ENCODE measurements at places on chromosomes 3 and 15.

- DNase-seq = no peak
Observed at GRCh38 chr3:40310705-40311104, 1.2 kb downstream of the EIF1B start.

DNA sequence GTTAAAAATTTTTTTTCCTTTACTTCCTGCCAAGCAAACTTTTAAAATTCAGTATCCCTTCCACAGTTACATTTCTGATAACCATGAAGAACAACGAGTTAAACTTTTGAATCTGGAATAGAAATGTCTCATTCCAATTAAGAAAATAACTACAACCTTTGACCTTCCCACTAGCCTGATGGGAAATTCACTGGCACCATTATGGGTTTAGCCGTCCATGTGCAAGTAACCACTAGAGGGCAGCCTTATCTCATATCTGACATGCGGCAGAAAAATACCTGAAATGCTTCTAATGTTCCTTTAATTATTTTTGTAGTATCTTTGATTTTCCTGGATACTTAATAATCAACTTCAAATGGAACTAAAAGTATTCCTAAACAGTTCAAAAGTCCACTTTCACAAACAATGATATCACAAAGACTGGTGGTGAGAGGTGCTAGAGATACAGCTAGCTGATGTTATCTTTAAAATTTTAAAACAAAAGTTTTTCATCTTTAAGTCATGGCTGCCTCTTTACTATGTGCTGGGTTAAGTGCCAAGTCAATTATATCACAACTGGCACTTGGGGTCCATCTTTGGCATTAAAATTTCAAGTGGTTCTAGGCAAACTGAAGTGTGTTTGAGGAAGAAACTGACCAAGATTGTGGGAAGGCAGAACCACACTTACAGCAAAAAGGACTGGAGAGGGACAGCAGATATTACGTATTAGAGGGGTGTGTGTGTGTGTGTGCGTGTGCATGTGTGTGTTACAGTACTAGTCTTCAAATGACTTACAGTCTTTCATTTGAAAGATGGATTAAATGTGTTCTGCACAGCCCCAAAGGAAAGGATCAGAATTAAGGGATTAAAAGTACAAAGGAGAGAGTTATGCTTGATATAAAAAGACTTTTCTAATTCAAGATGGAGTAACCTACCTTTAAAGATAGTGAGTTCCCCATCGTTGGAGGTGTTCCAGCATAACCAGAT, 107.1 kb upstream of the ICE2 start:
- peak; percentile 13 for DNase-seq

GRCh38 chr15:82060817-82061216, 15.0 kb upstream of the MEX3B start:
- DNase-seq = no peak

DNA sequence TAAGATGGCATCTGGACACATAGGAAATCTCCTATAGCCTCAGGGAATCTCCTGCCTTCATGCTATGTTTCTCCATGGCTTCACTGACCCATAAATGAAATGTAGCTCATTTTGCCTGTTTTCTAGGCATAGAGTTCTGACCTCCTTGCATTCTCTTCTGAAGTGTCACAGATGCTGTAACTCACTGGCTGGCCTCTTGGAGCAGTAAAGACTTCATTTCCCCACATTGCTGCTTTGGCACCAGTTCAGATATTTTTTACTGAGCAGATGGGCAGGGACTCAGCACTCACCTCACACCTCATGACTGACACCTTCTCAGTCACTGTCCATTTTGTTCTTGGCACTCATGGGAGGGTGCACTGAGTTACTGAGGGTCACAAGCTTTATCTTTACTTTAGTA, 286.7 kb upstream of the TGFBR2 start:
- DNase-seq = no peak

DNA sequence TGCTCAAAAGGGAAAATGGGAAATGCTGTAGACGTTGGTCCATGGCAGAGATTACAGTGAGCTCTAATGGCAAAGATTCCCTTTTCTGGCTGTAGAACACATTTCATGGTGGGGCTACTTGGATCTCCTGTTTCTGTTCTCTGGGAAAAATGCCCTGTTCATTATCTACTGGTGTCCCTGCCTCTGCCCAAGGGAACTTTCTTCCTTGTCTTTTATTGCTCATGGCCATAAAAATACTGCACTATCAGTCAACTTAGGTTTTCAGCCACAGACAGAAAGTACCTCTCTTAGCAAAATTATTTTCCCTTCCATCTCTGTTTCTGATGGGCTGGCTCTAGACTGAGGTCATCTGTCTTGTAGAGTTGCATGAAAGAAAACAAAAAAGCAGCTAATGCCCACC, 98.9 kb downstream of the PDCD6IP start:
- DNase-seq = no peak

- no peak for DNase-seq
Observed at GRCh38 chr15:72786676-72787345, 3.3 kb upstream of the ADPGK start.

DNA sequence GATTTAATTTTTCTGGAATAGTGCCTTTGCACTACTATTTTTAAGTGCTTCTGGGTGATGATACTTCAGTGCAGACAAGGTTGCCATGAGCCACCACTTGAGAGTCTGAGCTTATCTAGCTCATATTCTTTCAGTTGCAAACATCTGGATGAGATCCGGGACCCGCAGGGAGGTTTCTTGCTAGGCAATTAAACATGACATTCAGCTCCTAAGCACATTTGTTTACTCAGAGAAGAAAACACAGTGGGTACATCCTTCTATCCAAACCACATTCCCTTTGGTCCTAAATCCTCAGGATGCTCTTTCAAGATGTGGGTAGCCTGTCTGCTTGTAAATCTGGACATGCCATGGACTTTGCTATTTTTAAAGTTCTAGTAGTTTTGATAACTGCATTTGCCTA, 12.0 kb downstream of the PLSCR1 start:
- no peak for DNase-seq

GRCh38 chr3:138781012-138781470, 53.7 kb downstream of the PIK3CB start:
- no peak for DNase-seq

DNA sequence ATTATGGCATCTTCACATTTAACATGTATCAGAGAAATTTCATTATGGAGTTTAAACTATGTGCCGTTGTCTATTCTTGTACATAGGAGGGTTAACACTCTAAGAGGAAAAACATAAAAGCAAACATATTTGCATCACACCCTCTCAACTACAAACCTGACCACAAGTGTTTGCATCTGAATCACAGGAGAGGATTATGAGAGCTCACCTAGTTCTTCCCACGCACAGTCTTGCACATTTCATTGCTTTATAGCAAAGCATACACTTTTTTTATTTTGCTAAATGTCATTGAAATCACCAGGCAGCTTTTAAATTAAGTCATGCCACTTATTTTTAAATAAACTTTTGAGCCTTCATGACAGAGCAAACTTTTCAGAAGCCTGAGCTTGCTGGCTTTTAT, 12.5 kb downstream of the TRAT1 start:
- DNase-seq = no peak

GRCh38 chr3:98843266-98843959, 58.1 kb downstream of the DCBLD2 start:
- DNase-seq = no peak

GRCh38 chr15:36959746-36960145, 140.6 kb downstream of the MEIS2 start:
- no peak for DNase-seq

- no peak for DNase-seq
Observed at GRCh38 chr15:77535845-77536244, 96.9 kb downstream of the LINGO1 start.

DNA sequence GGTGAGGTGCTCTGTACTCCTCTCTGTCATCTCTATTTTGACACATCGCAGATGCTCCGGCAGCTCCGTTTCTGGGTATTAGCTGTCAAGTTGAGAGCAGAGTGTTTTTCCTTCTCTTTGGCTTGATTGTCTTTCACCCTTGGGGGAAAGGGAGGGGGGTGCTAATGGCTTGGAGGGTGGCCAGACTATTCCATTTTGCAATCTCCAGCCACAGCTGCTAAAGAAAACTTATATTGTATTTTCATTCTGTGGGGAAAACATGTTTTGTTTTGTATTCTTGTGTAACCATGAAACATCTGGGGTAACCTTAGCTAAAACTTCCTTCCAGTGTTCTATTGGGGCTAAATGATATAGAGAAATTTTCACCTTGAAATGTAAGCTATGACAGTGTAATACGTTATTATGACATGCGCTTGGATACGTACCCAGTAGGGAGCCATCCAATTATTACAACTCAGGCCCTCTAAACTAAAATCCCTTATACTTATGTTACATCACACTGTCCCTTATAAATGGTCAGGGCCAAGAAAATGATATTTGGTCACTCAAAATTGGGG, 14.0 kb upstream of the LARP6 start:
- DNase-seq = no peak

- no peak for DNase-seq
Observed at GRCh38 chr3:163175970-163176369, 1679.4 kb downstream of the OTOL1 start.

DNA sequence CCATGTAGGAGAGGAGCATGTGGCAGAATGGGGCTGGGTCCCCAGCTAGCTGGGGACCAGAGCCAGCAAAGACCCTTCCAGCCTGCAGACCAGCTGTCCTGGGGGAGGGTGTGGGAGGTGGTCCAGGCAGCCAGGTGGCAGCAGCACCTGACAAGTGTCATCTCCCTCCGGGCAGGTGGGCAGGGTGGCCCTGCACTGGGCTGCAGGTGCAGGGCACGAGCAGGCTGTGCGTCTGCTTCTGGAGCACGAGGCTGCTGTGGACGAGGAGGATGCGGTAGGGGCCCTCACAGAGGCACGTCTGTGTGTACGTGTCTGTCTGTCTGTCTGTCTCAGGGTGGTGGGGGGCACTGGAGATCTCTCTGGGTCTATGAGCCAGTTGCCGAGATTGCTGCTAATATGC, 5.5 kb downstream of the ANKDD1A start:
- no peak for DNase-seq

- no peak for DNase-seq
Observed at GRCh38 chr15:68674975-68675374, 96.2 kb downstream of the CORO2B start.

- no peak for DNase-seq
Observed at GRCh38 chr3:103388214-103388613, 953.4 kb downstream of the ZPLD1 start.

GRCh38 chr3:51350751-51351150, 34.3 kb upstream of the MANF start:
- no peak for DNase-seq

GRCh38 chr3:110791995-110792686, 279.5 kb upstream of the NECTIN3 start:
- no peak for DNase-seq

DNA sequence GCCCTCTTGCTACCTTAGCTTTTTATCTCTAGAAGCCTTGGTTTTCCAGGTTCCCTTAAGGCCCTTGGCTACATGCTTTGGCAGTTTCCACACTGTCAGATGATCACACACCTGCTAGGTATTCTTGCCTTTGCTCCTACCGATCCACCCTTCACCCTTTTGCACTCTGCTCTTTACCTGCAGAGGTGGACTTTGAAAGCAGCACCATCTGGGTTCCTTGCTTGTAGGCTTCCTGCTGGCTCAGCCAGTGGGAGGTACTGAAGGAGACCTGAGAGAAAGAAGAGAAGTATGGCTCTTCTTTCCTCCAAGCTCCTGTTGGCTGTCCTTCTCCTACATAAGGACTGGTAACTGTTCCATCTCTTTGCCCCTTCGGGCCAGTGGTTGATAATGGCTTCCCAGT, 7.3 kb upstream of the ZNF592 start:
- DNase-seq = no peak

DNA sequence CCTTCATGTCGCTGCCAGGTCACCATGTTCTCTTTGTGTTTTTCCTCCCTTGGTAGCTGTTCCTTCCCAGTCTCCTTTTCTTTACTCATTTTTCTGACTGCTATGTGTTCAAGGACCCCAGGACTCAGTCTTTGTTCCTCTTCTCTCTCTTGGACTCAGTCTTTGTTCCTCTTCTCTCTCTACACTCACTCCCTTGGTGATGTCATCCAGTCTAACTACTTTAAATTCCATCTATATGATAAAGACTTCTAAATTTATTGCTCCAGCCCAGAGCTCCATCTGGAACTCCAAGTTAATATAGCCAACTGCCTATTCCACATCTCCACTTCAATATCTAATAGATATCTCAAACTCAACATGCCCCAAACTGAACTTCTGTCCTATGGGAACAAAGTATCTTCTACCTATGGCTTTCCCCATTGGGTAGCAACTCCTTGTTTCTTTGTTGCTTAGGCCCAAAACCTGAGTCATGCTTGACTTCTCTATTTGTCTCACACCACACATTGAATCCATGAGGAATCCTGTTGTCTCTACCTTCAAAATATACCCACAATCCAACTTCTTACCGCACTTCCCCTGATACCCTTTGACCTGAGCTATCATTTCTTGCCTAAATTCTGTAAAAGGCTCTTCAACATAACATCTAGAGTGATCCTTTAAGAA, 4.9 kb upstream of the DYNC1LI1 start:
- DNase-seq = no peak

DNA sequence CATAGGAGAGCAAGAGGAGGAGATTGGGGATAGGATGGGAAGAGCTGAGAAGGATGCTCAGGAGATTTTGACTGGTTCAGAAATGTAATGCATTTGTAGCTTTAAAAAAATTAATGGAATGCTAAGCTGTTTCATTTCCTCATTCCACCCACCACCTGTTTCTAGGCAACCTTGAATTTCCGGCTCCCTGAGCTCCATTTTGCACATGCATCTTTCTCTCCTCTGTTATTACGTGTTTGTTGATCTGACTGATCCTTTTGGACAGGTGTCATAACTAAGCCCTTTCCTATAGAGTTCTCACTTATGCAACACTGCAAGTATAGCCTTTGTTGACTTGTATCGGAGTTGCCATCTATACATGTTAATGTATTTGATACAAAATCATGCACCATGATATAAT, 4.3 kb downstream of the TMPRSS7 start:
- no peak for DNase-seq

- no peak for DNase-seq
Observed at GRCh38 chr3:28134792-28135375, 106.5 kb upstream of the CMC1 start.

DNA sequence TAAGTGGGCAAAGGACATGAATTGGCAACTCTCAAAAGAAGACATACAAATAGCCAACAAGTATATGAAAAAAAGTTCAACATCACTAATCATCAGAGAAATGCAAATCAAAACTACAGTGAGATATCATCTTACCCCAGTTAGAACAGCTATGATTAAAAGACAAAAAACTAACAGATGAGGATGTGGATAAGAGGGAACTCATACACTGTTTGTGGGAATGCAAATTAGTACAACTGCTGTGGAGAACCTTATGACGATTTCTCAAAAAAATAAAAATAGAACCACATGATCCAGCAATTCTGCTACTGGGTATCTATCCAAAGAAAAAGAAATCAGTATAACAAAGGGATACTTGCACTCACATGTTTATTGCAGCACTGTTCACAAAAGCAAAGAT, 28.6 kb downstream of the NEK10 start:
- no peak for DNase-seq

GRCh38 chr3:191624299-191624698, 163.3 kb downstream of the PYDC2 start:
- no peak for DNase-seq

DNA sequence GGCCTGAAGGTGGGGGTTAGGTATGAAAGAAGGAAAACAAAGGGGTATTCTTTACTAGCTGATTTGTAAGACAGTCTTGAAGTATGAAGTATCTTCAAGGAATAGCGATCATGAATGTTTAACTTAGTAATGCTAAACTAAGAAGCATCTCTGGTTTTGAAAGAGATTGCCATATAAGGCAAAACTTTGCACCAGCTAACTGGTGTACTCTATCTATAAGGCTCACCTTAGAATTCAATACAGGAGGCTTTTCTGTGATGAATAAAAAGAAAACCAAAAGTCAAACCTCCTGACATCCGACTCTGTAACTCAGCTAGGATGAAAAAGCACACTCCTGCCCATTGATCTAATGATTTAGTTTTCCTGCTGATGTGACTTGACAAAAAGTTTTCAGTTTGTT, 54.7 kb downstream of the FOXP1 start:
- DNase-seq = no peak
